Activated naive CD8-positive, alpha-beta T cell treated with anti-CD3 and anti-CD28 coated beads for 36 hours (primary cell): ENCODE measurements at places on chromosomes 3 and 15. TPM values are rescaled to one million over a fixed set of nuclear protein-coding genes. Genes with fewer than 3 reads are reported as not detected.

DNA sequence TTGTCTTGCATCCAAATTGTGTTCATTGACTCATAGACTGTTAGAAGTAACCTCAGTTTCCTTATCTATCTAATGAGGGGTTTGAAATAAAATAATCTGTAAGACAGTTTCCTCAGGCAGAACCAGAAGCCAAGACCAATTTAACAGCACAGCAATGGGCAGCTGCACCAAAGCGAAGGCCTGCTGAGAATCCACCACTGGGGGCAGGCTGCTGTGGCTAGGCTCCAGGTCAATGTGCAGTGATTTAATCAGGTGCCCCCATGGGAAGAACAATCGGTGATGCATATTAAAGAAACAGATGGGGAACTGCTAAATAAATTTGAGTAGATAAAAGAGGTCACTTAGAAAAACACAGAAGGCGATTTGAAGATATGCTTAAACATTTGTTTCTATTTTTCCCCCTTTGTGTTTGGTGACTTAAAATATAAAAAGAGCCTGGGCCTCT, 28.0 kb upstream of the TMOD3 start:
- no peak overlapping the region for H3K27ac ChIP-seq
- H3K4me3 ChIP-seq = no peak overlapping the region
- no peak for DNase-seq
- peaks cover under 1% of the 10 kb centered on the region for H3K36me3 ChIP-seq
- H3K27me3 ChIP-seq = no peaks in the 10 kb centered on the region

GRCh38 chr15:62105266-62105665, 38.5 kb downstream of the C2CD4A start:
- peaks cover 6% of the 10 kb centered on the region for H3K4me1 ChIP-seq
- no peak overlapping the region for H3K27ac ChIP-seq
- no peak overlapping the region for H3K4me3 ChIP-seq
- peaks cover 9% of the 10 kb centered on the region for H3K27me3 ChIP-seq

DNA sequence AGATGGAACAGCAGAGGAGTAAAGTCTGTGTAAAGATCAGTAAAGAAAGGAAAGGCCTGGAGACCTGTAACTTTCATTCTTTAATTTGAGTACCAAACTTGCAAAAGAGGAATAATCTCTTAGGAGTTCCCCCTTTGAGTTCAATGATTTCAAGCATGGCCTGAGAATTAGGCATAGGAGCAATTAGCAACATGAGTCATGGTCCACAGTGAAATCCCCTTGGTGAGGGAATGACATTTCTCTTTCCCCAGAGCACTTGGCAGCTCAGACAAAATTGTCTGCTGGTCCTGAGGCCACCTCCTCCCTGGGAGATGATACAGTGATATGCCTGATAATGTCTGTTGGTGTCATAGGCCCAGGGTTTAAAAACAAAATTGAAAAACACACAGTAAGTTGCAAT, 81.4 kb upstream of the CRBN start:
- H3K4me1 ChIP-seq = peaks cover 5% of the 10 kb centered on the region
- DNase-seq = no peak
- H3K36me3 ChIP-seq = no peaks in the 10 kb centered on the region
- H3K4me3 ChIP-seq = no peak overlapping the region
- H3K27me3 ChIP-seq = no peaks in the 10 kb centered on the region

- no peaks in the 10 kb centered on the region for H3K4me1 ChIP-seq
- H3K27me3 ChIP-seq = no peaks in the 10 kb centered on the region
- no peaks in the 10 kb centered on the region for H3K36me3 ChIP-seq
- DNase-seq = no peak
- H3K4me3 ChIP-seq = no peak overlapping the region
Measured at GRCh38 chr3:46664188-46664970, 29.1 kb downstream of the ALS2CL start.

The GLCE gene
- 5.0 TPM for total RNA-seq

DNA sequence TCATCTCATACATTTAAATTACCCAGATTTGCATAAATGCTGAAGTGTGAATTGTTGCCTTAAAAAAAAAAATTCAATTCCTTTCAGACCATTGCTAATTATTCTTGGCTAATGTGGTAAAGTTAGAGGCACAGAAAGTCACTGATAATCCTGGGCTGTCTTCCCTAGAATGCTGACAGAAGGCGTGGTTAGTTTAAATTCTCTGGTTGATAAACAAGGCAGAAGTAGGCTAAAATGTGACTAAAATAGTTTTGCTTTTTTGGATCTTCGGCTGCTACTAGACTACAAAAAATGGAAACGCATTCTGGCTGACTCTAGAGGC, 193.7 kb downstream of the OTOL1 start:
- no peaks in the 10 kb centered on the region for H3K36me3 ChIP-seq
- no peak overlapping the region for H3K4me3 ChIP-seq
- no peak for DNase-seq
- H3K4me1 ChIP-seq = no peaks in the 10 kb centered on the region
- H3K27me3 ChIP-seq = no peaks in the 10 kb centered on the region

GRCh38 chr3:64266065-64266931, 41.0 kb upstream of the PRICKLE2 start:
- H3K36me3 ChIP-seq = no peaks in the 10 kb centered on the region
- DNase-seq = no peak
- H3K4me3 ChIP-seq = no peak overlapping the region
- H3K27me3 ChIP-seq = peaks cover 51% of the 10 kb centered on the region

- H3K27me3 ChIP-seq = peaks cover 6% of the 10 kb centered on the region
- H3K36me3 ChIP-seq = peaks cover 3% of the 10 kb centered on the region
- H3K4me1 ChIP-seq = peaks cover 8% of the 10 kb centered on the region
- no peak overlapping the region for H3K4me3 ChIP-seq
- no peak for DNase-seq
Measured at GRCh38 chr3:13536432-13536831, 12.5 kb upstream of the FBLN2 start.

The ZNF609 gene
- total RNA-seq = 32.4 TPM

The NEIL1 gene
- 5.4 TPM for total RNA-seq

The RBPMS2 gene
- not detected for total RNA-seq

- no peak overlapping the region for H3K4me3 ChIP-seq
- peaks cover 3% of the 10 kb centered on the region for H3K27me3 ChIP-seq
- no peak for DNase-seq
- H3K27ac ChIP-seq = no peak overlapping the region
Measured at GRCh38 chr15:48636511-48636910, 9.0 kb downstream of the FBN1 start.

DNA sequence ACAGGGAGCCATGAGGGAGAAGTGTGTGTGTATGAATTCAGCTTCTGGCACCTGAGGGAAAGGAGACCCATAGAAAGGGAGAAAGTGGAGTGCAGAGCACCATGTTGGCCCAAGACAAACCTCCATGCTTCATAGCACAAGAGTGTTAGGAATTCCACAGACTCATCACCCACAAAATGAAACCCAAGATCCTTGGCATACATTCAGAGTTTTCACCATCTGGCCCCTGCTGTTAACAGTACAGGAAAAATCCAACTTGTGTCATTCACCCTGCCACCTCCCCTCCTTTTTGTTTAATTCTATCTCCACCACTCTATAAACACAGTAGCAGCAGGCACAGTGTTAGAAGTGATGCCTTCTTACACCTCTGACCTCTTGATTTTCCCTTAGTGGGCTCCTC, 60.0 kb upstream of the MNS1 start:
- H3K4me3 ChIP-seq = no peak overlapping the region
- H3K4me1 ChIP-seq = no peaks in the 10 kb centered on the region
- no peak overlapping the region for H3K27ac ChIP-seq
- H3K27me3 ChIP-seq = no peaks in the 10 kb centered on the region

DNA sequence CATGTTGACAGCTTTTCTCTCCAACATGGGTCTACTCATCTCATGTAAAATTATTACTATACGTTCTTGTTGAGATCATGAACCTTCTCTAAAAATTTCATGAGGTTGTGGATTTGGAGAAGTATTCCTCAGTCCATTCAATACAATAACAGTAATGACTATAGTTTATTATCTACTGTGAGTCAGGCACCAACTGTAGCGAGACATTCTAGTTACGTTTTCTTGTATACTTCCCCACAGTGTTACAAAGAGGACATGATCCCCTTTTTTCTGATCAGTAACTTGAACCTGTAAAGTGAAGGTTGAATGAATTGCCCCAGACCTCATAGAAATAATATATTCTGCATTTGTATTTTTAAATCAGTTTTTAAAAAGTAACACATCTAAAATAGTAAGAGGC, 76.4 kb downstream of the AKAP13 start:
- H3K27ac ChIP-seq = no peak overlapping the region
- no peak for DNase-seq
- H3K4me1 ChIP-seq = peaks cover 72% of the 10 kb centered on the region
- peaks cover 29% of the 10 kb centered on the region for H3K36me3 ChIP-seq
- no peak overlapping the region for H3K4me3 ChIP-seq
- H3K27me3 ChIP-seq = no peaks in the 10 kb centered on the region

The SERPINI2 gene
- total RNA-seq = not detected

The CCDC54 gene
- total RNA-seq = not detected

The PP2D1 gene
- total RNA-seq = not detected

The ATP10A gene
- total RNA-seq = 23.9 TPM

The SI gene
- not detected for total RNA-seq

The PCSK6 gene
- total RNA-seq = 4.6 TPM

DNA sequence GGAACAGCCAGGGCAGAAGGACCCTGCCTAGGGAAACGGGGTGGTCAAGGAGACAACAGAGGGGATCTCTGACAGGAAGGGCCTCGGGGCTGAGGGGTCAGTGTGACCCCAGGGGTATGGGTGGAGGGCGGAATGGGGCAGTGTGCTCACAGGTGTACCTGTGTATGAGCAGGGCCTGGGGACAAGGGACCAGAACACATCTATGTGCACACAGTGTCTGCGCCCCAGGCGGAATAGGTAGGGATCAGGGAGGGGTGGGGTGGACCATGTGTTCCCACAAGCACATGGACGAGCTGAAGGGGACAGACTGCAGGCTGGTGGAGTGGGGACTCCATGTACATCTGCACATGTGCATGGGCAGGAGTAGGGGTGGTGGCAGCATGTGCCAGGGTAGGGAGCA, 5.0 kb upstream of the TLR9 start:
- peaks cover 21% of the 10 kb centered on the region for H3K36me3 ChIP-seq
- no peaks in the 10 kb centered on the region for H3K27me3 ChIP-seq
- H3K27ac ChIP-seq = no peak overlapping the region
- peaks cover 40% of the 10 kb centered on the region for H3K4me1 ChIP-seq

- no peaks in the 10 kb centered on the region for H3K36me3 ChIP-seq
- peak overlapping the region; percentile 63 for H3K27ac ChIP-seq
- H3K4me3 ChIP-seq = peak overlapping the region; percentile 82
Measured at GRCh38 chr3:107928084-107928445, 162.8 kb downstream of the CD47 start.

DNA sequence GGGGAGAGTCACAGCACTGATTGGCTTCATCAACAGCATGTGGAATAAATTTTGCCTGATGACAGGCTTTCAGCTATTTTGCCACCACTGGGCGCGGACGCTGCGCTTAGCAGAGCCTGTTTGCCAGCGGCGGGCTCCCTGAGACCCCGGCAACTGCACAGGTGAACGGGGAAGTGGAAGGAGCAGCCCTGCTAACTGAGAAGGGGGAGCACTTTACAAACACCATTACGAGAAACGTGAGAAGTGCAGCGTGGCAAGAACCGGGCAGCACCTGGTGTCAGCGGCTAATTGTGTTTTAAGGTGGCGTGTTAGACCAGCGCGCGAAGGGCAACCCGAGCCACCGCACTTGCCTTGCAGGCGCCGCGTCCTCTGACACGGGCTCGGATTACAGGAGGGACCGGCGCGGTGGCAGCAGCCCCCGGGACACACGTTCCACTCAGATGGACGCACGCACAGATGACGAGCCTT, 307.8 kb upstream of the ARRDC4 start:
- no peak overlapping the region for H3K4me3 ChIP-seq
- peaks cover 31% of the 10 kb centered on the region for H3K27me3 ChIP-seq
- H3K36me3 ChIP-seq = no peaks in the 10 kb centered on the region
- H3K4me1 ChIP-seq = peaks cover 3% of the 10 kb centered on the region

- H3K4me3 ChIP-seq = no peak overlapping the region
- H3K27ac ChIP-seq = peak overlapping the region; percentile 45
- no peak for DNase-seq
- peaks cover 44% of the 10 kb centered on the region for H3K36me3 ChIP-seq
- no peaks in the 10 kb centered on the region for H3K27me3 ChIP-seq
- H3K4me1 ChIP-seq = peaks cover 33% of the 10 kb centered on the region
Measured at GRCh38 chr3:112437146-112438022, 61.9 kb downstream of the BTLA start.

- H3K27ac ChIP-seq = no peak overlapping the region
- H3K27me3 ChIP-seq = peaks cover 7% of the 10 kb centered on the region
- H3K4me3 ChIP-seq = no peak overlapping the region
- H3K36me3 ChIP-seq = no peaks in the 10 kb centered on the region
- no peak for DNase-seq
Measured at GRCh38 chr3:153901991-153902390, 219.2 kb upstream of the ARHGEF26 start.

GRCh38 chr3:180836766-180837165, 75.7 kb upstream of the FXR1 start:
- H3K4me3 ChIP-seq = no peak overlapping the region
- H3K36me3 ChIP-seq = no peaks in the 10 kb centered on the region
- DNase-seq = no peak
- H3K4me1 ChIP-seq = no peaks in the 10 kb centered on the region
- no peak overlapping the region for H3K27ac ChIP-seq
